ENCODE measurements at places on chromosomes 11 and 22.

GRCh38 chr11:60280412-60280811 lies at the start of gene MS4A4A:
Gene MS4A4A, plus strand, starts transcription at chr11:60280666. Its CDS starts 10 bp downstream, at chr11:60280676.
- no peak for DNase-seq

DNA sequence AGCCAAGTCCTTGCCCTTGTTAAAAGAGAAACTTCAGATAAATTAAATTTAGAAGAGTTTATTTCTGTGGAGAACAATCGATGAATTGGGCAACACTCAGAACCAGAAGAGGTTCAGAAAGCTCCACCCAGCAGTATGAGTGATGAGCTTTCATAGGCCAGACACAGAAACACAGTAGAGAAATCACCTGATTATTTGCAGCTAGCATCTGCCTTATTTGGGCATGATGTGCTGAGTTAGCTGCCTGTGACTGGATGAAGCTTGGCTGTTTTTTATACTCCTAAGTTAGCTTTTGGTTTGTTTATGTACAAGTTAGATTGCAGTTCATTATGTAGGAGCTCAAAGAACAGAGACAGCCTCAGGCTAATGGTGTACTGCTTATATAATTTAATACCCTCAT lies 269.5 kb upstream of the SESN3 start:
- DNase-seq = no peak

DNA sequence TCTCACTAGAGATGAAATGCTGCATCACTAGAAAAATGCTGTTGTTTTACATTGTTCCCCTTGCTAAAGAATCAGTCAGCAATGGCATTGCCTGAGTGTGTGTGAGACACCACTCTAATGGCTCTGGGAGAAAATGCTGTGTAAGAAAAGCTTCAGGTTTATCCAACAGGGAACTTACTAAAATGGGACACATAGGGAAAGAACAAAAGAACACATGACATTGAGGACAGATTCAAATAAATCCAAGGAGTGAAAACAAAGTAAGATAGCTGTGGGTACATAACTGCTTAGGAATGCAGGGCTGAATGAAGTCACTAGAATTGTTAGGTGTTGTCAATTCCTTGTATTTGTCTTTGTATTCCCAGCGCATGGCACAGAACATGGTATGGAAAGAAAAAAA lies 24.2 kb downstream of the BLID start:
- no peak for DNase-seq

GRCh38 chr11:12853652-12854296 lies 155.3 kb upstream of the RASSF10 start:
- DNase-seq = no peak

DNA sequence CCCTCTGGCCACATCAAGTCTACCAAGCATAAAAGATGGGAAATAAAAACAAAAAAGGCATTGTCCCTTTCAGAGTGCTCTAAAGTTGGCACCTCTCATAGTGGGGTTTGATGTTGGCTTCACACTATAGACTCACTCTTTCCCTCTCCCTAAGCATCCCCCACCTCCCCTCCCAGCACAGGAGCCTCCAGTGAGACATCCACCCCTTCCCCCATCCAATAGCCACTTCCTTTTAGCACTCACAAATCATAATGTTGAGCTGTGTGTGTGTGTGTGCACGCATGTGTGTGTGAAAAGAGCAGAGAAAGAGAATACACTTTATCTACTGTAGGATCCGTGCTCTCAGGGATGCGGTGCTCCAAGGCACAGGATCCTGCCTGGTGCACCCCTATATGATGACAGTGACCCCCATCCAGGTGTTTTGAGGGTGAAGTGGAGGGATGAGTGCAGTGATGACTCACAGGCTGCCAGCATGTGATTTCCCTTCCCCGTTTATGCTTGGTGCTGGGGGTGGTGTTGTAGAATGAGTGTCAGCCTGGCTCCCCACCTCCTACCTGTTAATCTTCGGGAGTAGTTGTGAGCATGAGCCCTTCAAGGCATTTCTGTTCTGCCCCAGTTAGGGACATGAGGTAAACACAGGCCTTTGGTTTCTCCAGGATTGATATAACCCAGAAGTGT lies 235.2 kb upstream of the B3GAT1 start:
- peak; percentile 9 for DNase-seq

GRCh38 chr11:30017445-30017895 lies 640 bp upstream of the KCNA4 start:
- DNase-seq = no peak

DNA sequence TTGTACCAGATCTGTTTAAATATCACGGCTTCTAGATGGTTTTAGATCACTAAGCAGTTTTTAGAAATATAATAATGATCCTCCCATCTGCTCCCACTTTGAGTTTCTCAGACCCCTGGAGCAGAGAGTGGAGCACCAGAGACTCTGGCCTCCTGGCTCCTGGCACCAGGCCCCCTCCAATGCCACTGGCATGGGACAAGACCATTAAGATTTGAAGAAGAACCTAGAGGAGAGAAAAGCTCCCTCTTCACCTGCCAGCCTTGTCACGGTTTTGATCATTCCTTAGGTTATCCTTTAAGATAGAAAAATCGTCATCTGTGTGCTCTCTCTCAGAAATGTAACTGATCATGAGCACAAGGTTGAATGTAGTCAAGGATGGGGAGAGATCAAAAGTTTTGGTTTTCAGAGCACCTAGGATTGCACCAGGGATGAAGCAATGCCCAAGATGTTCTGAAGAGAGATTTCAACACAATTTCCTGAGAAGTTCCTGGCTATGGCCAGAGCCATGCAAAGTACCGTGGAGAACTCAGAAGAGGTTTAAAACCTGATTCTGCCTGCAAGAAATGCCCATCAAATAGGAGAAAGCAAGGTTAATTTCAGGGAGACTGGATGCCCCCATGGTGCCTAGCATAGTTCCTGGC lies 22.2 kb downstream of the IL10RA start:
- no peak for DNase-seq

All from activated effector memory CD4-positive, alpha-beta T cell treated with anti-CD3 and anti-CD28 coated beads, Interleukin-2, amount 50 U/mL, for 16 hours (primary cell).